ENCODE measurements at places on chromosomes 12 and 14.
A peak's percentile ranks its signal among the peaks of the same experiment; 100 is the strongest.

DNA sequence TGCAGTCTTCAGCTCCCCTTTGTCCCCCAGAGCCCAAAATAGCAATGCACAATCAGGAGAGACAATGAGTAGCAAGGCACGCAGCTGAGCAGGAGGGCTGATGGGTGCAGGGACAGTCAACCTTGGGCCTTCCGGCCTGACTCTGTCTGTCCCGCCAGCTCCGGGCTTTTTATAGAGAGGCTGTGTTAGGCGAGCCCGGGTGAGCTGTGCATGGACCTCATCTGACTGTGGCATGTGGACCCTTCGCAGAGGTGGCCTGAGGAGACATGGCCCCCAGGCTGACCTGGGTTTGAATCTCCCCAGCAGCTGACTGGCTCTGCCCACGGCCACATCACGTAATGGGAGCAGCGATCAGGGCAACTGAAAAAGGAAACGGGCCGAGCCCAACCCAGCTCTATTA is 177.9 kb downstream of the TSPAN9 start:
- DNase-seq = no peak

DNA sequence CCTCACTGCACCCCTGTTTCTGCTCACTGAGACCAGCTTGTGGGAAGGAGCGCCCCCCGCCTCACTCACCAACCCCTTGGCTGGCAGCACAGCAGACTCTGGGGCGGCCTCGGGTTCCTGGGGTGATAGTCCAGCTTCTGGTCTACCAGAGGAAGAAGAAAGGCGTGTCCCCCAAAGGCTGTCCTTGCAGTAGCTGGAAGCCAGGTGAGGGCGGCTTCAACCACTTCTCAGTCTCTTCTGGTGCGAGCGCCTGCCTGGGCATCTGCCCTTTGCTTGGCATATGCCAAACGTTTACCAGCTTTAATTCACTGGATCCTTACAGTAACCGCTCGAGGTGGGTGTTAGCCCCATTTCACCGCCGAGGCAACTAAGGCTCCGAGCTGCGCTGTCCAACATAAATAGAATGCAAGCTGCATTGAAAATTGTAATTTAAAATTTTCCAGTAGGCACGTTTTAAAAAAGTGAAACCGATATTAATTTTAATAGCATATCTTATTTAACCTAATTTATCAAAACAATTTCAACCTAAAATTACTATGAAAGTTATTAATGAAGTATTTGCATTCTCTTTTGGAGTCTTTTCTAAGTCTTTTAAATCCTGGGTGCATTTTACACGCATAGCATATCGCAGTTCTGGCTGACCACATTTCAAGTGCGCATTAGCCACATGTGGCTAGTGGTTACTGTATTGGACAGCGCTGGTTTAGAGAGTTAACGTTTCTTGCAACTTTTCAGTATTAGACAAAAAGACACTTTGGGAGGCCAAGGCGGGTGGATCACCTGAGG is 872 bp downstream of the FAM177A1 start:
- DNase-seq = no peak

DNA sequence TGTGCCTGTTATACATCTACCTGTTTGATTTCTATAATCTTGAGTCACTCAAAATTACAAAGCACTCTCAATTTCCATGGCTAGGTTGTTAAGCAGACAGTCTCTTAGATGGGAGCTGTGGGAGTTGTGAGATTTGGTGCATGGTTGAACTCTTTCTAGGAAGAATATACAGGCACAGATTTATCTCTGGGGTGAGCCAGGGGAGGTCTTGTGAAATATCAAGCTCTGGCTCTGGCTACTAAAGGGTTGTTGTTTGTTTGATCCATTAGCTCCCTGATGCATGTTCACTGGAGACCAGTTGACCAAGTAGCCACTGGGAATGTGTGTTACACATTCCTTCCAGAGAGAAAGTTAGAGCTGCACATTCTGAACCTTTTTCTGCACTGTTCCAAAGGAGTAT is 117.2 kb upstream of the HMGA2 start:
- DNase-seq = no peak

GRCh38 chr14:102764220-102764671 is 13.0 kb upstream of the TRAF3 start:
- no peak for DNase-seq

GRCh38 chr14:78245238-78245637 is 75.1 kb downstream of the NRXN3 start:
- DNase-seq = no peak

GRCh38 chr12:92078167-92079053 is 67.2 kb downstream of the BTG1 start:
- no peak for DNase-seq

GRCh38 chr14:103001226-103001625 is 56.1 kb downstream of the CDC42BPB start:
- no peak for DNase-seq

- peak; percentile 12 for DNase-seq
These were observed 12.1 kb upstream of the FLVCR2 start for GRCh38 chr14:75566321-75566720.

DNA sequence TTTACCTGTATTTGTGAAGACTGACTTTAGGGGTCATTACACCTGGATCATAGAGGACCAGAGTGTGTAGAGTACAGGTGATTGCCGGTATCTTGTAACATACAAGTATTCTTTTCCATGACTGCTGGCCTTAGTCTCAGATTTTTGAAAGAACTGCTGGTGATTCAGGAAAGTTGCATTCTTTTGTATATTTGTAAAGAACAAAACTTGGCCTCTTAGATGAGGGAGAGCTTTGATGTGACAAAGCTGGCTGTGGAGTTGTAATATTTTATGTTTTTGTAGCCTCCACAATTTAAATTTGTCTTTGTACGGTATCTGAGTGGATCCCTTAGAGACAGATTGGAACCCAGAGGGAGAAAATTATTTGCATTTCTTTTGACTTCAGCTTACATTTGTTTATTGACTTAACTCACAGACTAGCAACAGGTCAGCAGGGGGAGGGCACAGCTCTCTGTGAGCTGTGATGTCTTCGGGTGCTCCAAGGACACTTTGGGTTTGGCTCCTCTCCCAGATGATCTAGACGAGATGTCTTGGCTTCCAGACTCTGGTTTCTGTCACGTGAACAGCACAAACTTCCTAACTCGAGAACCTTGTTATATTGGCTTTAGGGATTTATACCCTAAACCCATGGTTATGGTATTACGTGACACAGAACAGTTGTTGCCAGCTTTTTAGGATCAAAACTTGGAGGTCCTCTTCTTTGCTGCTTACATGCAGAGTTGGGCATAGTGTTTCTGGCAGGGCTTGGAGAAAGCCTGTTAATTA is 65.9 kb downstream of the DAAM1 start:
- no peak for DNase-seq

DNA sequence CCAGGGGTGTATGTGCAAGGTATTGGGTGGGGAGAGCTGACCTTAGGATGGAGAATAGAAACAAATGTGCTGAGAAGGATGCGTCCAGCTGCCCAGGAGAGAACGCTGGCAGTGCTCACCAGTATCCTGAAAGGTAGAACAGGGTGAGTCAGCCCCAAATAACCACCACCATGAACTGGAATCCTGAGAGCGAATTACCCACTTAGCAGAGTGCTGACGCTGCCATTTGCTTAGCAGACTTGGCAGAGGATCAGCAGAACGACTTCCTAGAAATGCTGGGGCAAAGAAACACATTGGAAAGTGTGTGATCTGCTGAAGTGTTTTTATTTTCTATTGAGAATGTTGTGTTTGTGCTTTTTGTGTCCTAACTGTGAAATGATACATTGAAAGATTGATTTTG is 213.6 kb downstream of the ADGRD1 start:
- DNase-seq = no peak

DNA sequence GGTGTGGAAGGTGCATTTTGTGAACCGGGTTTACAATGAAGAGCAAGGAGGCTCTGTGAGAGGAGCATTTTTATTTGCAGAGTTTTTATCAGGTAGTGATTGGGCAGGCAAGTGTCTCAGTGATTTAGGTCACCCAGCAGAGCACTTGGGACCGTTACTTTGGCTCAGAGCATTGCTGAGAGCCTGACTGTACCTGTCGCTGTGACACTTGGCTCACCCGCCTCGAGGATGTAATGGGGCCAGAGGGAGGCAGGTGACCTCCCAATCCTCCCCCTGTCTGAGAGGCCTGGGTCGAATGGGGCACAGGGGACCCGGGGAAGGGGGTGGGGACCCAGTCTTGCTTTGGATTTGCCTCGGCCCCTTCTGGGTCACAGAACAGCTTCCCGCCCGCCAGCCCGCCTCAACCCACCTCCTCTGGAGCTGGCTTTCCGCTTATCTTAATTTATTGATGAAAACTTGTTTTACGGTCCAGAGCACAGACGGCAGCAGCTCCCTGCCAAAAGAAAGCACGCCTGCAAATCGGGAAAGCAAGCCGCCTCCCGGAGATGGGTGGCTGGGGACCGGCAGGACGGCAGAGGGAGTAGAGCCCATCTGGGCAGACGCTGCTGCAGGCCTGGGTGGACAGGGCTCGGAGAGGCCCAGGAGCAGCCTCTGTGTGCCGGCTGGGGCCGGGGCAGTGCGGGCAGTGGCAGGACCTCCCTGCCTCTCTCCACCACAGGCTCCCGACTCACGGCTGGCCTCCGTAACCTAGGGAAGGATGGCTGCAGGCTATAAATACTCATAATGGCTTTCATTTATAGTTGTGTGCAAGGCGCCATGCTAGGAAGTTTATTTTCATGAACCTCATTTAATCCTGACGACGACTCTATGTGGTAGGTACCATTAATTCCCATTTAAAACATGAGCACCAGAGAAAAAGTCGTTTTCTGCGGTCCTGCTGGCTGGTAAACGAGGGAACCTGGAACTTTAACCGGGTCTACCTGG is 187.1 kb downstream of the TSPAN9 start:
- DNase-seq = no peak

GRCh38 chr12:101743242-101743641 is 4.0 kb upstream of the SYCP3 start:
- no peak for DNase-seq

- peak; percentile 2 for DNase-seq
These were observed 247.1 kb downstream of the AKAP6 start for GRCh38 chr14:32576088-32576795.

DNA sequence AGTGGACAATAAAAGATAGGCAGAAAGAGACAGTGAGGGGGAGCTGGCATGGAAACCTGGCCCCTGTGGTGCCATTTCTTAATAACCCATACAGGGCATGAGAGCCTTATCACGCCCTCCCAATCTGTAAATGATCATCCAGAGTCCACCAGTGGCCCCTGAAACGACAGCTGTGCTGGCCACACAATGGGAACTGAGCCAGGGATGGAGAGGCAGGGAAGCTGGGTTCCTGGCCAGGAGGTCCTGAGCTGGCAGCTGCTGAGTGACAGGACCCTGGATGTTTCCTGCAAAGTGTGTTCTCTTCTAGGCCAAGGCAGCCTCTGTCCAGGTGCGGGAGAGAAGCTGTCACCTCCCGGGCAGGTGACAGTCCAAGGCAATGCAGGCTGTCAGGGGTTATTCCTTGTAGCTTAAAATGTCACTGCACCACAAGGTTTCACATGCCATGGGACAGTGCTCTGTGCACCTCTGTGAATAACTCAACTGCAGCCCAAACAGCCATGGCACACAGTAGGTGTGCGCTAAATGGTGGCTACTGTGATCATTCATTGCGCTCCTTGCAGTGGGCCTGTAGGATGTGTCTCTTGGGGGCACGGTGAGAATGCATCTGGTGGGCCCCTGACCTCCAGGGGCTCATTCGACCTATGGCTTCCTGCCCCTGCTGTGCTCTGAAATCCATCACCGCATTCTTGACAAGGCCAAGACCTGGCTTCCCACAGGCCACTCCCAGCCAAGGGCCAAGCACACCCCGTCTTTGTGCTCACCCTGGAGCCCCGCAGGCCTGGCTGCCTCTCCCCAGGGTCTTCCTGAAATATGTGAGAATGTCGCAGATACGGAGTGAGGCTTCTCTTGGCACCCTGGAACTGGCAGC is 46.3 kb upstream of the BCL11B start:
- DNase-seq = no peak

DNA sequence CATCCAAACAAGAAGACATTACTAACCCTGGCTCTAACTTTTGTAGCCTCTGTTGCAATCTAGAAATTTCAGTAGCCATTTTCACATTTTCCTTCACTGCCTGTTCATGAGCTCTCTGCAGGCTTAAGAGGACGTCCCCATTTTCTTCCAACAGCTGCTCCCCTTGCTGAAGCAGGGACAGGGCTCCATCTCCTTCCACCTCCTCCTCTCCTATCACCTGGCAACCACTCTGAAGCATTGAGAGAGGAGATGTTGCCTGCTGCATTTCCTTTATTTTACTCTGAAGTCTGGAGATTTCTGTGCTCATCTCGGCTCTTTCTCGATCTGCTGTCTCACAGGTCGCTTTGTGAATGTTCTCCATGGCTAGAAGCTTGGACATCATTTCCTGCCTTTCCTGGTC is 73.3 kb downstream of the NIN start:
- DNase-seq = no peak

- DNase-seq = no peak
These were observed 119.8 kb downstream of the ARID2 start for GRCh38 chr12:45849289-45849688.

GRCh38 chr12:122865268-122866231 is 30.3 kb downstream of the HIP1R start:
- no peak for DNase-seq

DNA sequence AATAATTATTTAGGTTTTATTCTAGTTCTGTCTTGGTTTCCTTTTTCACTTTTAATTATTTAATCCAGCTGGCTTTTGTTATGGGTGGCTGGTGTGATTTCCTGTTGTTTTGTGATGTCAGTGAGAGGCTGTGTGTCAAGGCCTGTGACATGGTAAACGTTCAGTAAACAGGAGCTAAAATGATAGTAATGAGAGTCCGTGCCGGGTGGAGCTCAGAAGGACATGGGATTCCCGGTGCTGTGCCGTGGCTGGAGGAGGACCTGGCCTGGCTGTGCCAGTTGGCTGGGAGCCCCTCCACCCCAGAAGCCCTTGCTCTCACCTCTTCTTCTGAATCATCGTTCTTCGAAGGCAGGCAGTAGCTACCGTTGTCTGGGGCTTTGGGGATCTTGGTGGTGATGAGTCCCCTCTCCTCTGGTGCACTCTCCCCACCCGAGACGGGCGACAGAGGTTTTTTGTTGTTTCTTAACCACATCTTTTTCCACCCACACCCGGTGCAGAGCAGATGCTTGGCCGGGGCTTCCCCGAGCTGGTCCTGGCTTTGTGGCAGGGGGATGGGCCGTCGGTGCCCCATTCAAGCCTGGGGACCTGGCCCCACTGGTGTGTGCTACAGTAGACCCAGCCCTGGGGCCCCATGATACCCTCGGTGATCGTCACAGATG is 29.1 kb downstream of the SH2B3 start:
- DNase-seq = peak; percentile 86

GRCh38 chr14:94288610-94289465 is 4.2 kb downstream of the SERPINA10 start:
- no peak for DNase-seq

GRCh38 chr12:32284561-32284960 is 114.8 kb upstream of the FGD4 start:
- no peak for DNase-seq

GRCh38 chr12:94329366-94329765 is 130.3 kb downstream of the CEP83 start:
- DNase-seq = no peak

- no peak for DNase-seq
These were observed 75.5 kb downstream of the SYNE3 start for GRCh38 chr14:95440951-95441350.

- peak; percentile 92 for DNase-seq
These were observed at the start of gene ZCCHC8 for GRCh38 chr12:122500685-122501488. Gene ZCCHC8, minus strand, starts transcription at chr12:122500932. Its CDS starts 92 bp downstream, at chr12:122500840.
